Glomerular endothelial cell (primary cell): ENCODE measurements at places on chromosomes 5 and 9. TPM values are rescaled to one million over a fixed set of nuclear protein-coding genes. Genes with fewer than 3 reads are reported as not detected.

The PCDHGB7 gene
- 14.1 and 23.4 TPM in 2 replicates for total RNA-seq

The SHROOM1 gene
- 12.1 and 18.2 TPM in 2 replicates for total RNA-seq

The RANBP6 gene
- total RNA-seq, result 25.3 and 30.7 TPM in 2 replicates

The FOXI1 gene
- total RNA-seq, result not detected in 2 replicates

The HDAC3 gene
- 30.9 and 43.3 TPM in 2 replicates for total RNA-seq

The SLC26A2 gene
- 17.6 and 20.8 TPM in 2 replicates for total RNA-seq

The CSF2 gene
- 9.5 and 31.6 TPM in 2 replicates for total RNA-seq

The FGF1 gene
- total RNA-seq, result 0.82 and 1.5 TPM in 2 replicates

The SPEF2 gene
- 0.82 and 1.1 TPM in 2 replicates for total RNA-seq

The PCDHB5 gene
- total RNA-seq, result 2.5 and 4.1 TPM in 2 replicates

The EDIL3 gene
- total RNA-seq, result 29.7 and 45.9 TPM in 2 replicates

The INSL6 gene
- not detected in 2 replicates for total RNA-seq

The RARS1 gene
- total RNA-seq, result 91.1 and 91.2 TPM in 2 replicates

The ADAMTS2 gene
- 0.68 and 6.1 TPM in 2 replicates for total RNA-seq

The FBXL7 gene
- 26.4 and 41.9 TPM in 2 replicates for total RNA-seq

The IL3 gene
- total RNA-seq, result not detected in 2 replicates

The RNF183 gene
- not detected in 2 replicates for total RNA-seq

The STC2 gene
- 38.4 and 49.4 TPM in 2 replicates for total RNA-seq
